ENCODE measurements at places on chromosomes 5 and 9.
A peak's percentile ranks its signal among the peaks of the same experiment; 100 is the strongest.

- no peaks in the 10 kb centered on the region for H3K27me3 ChIP-seq
- no peak overlapping the region for H3K4me3 ChIP-seq
- DNase-seq, result no peak
- H3K27ac ChIP-seq, result no peak overlapping the region
- H3K36me3 ChIP-seq, result no peaks in the 10 kb centered on the region
Measured at GRCh38 chr5:83084336-83084735, 7.0 kb downstream of the XRCC4 start.

DNA sequence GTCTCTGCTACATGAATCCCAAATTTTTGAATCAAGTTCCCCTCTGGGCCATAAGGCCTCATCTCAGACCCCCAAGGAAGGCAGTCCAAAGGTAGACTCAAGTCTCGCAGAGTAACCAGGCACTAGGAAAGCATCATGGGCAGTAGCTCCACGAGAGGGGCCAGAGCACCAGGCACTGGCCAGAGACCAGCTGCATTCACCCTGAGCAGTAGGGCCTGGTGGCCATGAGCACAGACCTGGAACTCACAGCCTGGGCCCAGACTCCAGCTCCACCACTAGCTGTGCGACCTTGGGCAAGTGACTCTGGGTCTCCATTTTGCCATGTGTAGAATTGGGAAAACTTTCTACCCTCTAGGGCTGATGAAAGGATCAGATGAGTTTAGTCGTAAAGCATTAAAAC, 28.5 kb downstream of the NANS start:
- no peaks in the 10 kb centered on the region for H3K27me3 ChIP-seq
- peaks cover 18% of the 10 kb centered on the region for H3K4me1 ChIP-seq
- H3K27ac ChIP-seq, result no peak overlapping the region
- H3K36me3 ChIP-seq, result peaks cover 19% of the 10 kb centered on the region
- no peak overlapping the region for H3K4me3 ChIP-seq

- no peaks in the 10 kb centered on the region for H3K36me3 ChIP-seq
- no peak overlapping the region for H3K27ac ChIP-seq
- peak; percentile 71 for DNase-seq
- no peaks in the 10 kb centered on the region for H3K27me3 ChIP-seq
- H3K4me3 ChIP-seq, result no peak overlapping the region
- peaks cover 11% of the 10 kb centered on the region for H3K4me1 ChIP-seq
Measured at GRCh38 chr5:95841914-95842812, 19.6 kb upstream of the GLRX start.

DNA sequence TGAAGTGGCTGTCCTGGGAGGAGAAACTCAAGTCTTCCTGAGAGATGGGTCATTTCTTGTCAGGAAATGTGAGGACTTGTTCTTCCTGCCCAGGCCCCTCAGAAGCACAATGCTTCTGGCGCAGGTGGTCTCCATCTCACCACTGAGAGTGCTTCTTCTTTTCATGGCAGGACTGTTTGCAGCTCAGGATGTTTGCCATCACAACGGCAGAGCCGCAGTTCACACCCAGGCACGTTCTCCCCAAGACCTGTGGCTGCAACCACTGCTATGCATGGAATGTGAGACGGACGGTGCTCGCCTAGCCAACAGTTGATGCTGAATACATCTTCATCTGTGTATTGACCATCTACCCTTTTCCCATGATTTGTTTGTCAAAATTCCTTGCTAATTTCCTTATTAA, 216.3 kb downstream of the GADD45G start:
- no peaks in the 10 kb centered on the region for H3K4me1 ChIP-seq
- H3K27ac ChIP-seq, result no peak overlapping the region
- no peaks in the 10 kb centered on the region for H3K36me3 ChIP-seq
- no peaks in the 10 kb centered on the region for H3K27me3 ChIP-seq
- no peak overlapping the region for H3K4me3 ChIP-seq

DNA sequence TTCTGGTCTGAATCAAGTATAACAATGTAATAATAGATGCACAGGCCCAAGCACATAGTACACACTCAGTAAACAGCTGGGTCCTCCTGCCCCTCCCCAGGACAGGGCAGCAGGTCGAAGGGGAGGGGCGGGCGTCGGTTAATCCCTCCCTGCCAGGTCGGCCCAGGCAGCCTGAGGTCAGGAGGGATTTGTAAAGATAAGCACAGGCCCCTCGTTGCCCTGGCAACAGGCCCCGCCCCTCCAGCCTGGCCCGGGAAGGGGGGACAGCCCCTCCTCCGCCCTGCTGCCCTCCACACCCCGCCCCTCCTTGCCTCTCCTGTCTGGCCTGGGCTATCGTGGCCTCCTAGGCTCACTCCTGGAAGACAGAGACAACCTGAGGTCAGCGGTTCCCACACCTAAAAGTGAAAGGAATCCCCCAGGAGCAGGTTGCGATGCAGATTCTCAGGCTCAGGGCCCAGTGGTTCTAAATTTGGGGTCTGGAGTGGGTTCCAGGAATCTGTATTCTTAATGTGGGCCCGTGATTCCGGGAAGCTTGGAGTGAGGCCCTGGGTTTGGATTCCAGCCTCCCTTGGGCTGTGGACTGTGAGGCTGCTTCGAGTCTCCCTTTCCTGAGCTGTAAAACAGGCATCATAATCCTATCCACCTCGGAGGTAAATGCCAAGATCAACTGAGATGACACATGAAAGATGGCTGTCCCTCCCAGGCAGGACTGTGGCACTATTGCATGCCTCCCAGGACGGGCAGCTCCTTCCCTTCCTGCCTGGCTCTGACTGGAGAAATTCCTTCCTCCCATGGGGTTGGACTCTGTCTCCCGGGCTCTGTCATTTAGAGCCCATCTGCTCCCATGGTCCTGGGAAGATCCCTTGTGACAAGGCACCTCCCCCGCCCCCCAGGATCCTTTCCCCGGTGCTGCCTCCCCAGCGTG, 4.4 kb downstream of the CRB2 start:
- H3K4me1 ChIP-seq, result peaks cover 11% of the 10 kb centered on the region
- no peak overlapping the region for H3K27ac ChIP-seq
- no peak for DNase-seq

GRCh38 chr5:109656829-109657228, 32.9 kb upstream of the MAN2A1 start:
- H3K27ac ChIP-seq, result no peak overlapping the region
- peak; percentile 29 for DNase-seq
- H3K36me3 ChIP-seq, result no peaks in the 10 kb centered on the region
- H3K27me3 ChIP-seq, result no peaks in the 10 kb centered on the region

GRCh38 chr5:173594061-173594460, 22.4 kb downstream of the BOD1 start:
- peaks cover 5% of the 10 kb centered on the region for H3K4me1 ChIP-seq
- no peak overlapping the region for H3K27ac ChIP-seq
- no peaks in the 10 kb centered on the region for H3K27me3 ChIP-seq

DNA sequence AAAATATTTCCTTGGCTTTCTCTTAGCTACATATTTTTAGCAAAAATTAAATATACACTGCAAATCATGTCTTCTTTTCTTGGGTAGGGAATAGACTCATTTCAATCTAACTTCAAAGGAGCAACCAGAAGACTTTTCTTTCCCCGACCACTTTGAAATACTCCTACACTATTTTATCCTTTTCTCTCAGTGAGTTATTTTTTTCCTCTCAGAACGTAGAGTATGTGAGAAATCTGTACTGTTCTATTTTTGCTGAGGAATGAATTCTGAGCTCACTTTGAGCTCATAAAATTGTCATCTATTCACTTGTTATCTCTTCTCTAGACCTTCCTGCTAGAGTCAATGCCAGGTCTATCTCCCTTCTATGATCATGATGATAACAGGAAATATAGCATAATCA, 22.2 kb upstream of the DAPK1 start:
- no peak overlapping the region for H3K27ac ChIP-seq
- H3K4me3 ChIP-seq, result no peak overlapping the region
- no peaks in the 10 kb centered on the region for H3K36me3 ChIP-seq
- no peak for DNase-seq
- H3K4me1 ChIP-seq, result no peaks in the 10 kb centered on the region

GRCh38 chr9:131682261-131682660, 57.6 kb downstream of the RAPGEF1 start:
- H3K4me1 ChIP-seq, result peaks cover 14% of the 10 kb centered on the region
- no peaks in the 10 kb centered on the region for H3K27me3 ChIP-seq
- H3K27ac ChIP-seq, result no peak overlapping the region
- no peak for DNase-seq

- no peaks in the 10 kb centered on the region for H3K27me3 ChIP-seq
- peaks cover 5% of the 10 kb centered on the region for H3K4me1 ChIP-seq
- H3K36me3 ChIP-seq, result peaks cover 2% of the 10 kb centered on the region
- DNase-seq, result no peak
- H3K4me3 ChIP-seq, result no peak overlapping the region
- no peak overlapping the region for H3K27ac ChIP-seq
Measured at GRCh38 chr9:128298535-128299482, 22.7 kb downstream of the SWI5 start.

Data from IMR-90 (cell line).